ENCODE measurements at places on chromosomes 12 and 14.

DNA sequence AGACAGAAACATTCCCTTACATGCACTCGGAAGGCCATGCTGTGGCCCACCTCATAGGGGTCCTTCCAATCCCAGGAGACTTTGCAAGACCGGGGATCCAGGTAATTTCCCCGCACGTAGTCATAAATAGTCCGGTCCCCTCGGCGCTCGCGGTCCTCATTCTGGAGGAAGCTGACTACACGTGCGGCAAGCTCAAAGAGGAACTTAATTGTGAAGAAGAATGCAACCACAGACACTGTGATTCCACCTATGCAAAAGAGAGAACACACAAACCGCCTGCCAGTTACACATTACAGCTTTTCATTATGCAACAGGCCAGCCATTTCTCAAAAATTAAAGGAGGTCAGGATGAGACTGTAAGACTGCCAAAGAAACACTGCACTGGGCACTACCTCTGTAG is 28.4 kb downstream of the AREL1 start:
- no peak for DNase-seq

DNA sequence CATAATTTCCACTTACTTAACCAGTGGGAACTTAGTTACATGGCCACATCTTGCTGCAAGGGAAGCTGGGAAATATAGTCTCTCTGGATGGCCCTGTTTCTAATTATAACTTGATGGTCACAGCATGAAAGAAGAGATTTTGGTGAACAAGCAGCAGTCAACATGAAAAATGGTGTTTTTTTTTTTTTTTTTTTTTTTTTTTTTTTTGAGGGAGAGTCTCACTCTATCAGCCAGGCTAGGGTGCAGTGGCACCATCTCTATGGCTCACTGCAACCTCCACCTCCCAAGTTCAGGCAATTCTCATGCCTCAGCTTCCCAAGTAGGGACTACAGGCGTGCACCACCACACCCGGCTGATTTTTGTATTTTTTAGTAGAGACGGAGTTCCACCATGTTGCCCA is 10.8 kb downstream of the SRGAP1 start:
- DNase-seq: no peak

- no peak for DNase-seq
Measured at GRCh38 chr14:100138082-100138787, 21.2 kb downstream of the DEGS2 start.

DNA sequence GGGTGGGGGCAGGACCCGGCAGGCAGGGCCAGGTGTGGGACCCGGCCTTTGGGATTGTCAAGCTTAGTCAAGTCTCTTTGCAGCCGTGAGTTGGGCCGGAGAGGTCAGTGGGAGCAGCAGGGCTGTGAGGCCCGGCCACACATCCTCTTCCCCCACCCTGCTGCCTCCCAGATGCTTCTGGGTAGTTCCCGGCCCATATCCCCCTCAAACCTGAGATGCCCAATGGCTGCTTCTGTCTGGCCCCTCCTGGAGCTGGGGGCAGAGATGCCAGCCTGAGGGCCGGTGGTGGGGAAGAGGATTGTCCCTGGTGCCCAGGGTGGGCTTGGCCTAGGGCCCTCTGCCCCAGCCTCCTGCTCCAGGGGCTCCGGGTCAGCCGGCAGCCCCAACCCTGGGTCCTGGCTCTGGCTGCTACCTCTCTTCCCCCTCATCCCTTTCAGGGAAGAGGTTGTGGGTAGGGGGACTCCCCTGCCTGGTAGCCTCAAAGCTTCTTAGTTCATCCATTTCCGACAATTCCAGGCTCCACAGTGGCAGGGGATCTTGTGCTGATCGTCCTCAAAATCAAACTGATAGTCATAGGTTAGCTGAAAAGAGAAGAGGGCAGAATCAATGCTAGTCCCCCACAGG is 2.8 kb upstream of the PRKAG1 start:
- no peak for DNase-seq

DNA sequence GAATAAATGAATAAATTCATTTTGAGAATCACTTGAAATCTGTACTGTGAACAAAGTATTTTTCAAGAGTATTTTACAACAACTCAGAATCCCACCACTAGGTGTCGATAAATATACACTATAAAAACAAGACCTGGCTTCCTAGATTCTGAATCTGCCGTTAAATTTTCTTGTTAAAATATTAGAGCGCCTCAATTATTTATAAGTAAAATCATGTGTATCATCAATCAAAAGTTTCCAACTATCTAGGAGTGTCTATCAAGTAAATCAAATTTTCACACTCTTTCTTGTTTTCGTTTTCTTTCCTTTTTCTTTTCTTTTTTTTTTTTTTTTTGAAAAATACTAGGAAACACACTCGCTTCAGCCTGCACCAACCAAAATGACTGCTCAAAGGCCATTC is 179.2 kb upstream of the DCN start:
- no peak for DNase-seq

- no peak for DNase-seq
Measured at GRCh38 chr12:117499759-117500485, 138.5 kb upstream of the NOS1 start.

DNA sequence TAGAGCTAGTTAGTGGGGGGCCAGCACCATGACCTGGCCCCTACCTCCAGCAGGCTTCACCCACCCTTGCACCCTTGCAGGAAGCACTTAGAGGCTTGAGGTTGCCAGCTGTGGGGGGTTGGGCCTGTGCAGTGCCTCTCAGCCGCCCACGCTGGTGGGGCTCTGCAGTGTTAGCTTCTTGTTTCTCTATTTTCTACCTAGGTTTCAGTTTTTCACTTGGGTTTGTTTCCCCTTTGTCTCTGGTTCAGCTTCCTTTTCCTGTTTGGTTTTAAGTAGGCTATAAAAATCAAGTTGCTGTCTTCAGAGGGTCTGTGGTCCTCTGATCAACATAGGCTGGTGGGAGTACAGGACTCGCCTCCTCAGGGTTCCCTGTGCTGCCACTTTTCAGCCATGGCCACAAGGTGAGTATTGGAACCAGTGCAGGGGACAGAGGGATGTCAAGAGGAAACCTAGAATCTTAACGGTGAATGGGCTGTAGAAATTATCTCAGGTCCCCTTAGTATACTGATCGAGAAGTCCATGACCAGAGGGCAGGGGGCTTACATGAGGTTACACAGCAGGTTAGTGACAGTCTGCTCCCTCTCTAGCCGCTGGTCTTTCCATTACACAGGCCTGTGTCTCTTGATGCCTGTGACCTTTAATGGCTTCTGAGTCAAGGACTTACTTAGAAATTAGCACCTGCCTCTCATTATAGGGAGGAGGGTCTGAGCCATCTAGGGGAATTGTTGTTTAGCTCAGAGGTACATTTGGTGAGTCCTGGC is at the start of gene EVL:
EVL (plus strand) TSS at position 312 of the 761 bp plus-strand sequence; CDS start at position 391, 79 bp downstream.
- peak; percentile 91 for DNase-seq

DNA sequence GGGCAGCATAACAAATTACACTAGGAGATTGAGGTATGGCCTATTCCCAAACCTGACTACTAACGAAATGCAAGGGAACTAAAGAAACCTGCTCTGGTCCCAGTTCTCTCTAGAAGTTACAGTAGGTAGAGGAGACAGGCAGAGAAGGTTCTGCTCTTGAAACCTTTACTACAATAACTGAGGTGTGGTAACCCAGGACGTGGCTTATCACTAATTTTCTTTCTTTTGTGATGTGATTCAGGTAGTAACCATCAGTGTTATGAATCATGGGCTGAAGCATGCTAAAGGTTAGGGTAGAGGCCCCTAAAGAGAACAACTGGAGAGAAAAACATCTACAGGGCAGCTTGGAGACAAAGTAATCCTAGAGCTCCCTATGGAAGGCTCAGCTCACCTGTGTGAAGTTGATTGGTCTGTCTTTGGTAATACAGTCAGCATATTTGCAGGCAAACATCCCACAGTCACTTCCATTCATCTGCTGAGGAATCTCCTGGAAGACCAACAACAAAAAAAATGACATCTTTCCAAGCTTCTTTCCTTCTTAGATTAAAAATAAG is 41.8 kb upstream of the COL2A1 start:
- DNase-seq: no peak
